ENCODE measurements at places on chromosomes 6 and 20. TPM values are rescaled to one million over a fixed set of nuclear protein-coding genes. Genes with fewer than 3 reads are reported as not detected.

DNA sequence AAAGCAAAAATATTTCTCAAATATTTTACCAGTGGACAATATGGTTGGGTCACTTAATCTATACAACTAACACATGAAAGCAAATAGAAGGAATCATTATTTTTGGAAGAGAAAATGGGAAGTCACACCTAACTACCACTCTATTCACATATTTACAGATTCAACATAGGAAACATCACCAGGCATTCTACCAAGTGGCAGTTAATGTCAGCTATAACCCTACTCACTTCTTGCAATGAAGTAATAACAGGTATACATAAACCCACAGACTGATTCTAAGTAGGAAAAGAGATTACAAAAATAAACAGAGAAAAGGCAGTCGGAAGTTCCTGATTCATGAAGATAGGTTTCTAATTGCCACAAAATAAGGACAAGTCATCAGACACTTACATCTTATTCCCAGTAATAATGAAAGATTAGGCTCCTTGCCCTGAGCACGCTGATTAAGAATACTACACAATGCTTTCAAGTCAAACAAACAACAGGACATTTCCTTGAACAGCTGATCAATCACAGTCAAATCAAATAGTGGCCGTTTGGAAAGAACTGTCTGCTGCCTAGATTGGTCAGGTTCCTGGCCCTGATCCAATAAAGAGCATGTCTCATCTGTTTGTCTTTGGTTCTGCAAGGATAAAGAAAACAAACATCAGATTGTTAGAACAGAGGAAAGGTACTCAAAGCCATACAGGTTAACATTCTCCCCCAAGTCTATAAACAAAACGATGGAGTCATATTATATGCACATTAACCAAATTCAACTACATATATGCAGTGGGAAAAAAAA lies 79.2 kb upstream of the PLN start:
- no peak for DNase-seq
- H3K4me1 ChIP-seq: no peaks in the 10 kb centered on the region
- no peaks in the 10 kb centered on the region for H3K27me3 ChIP-seq
- H3K36me3 ChIP-seq: peaks cover 55% of the 10 kb centered on the region

Gene MLIP
- not detected for total RNA-seq

Gene SLC35D3
- not detected for total RNA-seq

Gene TUBB2B
- not detected for total RNA-seq

Gene UNC5CL
- 1.1 TPM for total RNA-seq

- H3K4me1 ChIP-seq: no peaks in the 10 kb centered on the region
- no peaks in the 10 kb centered on the region for H3K27me3 ChIP-seq
- no peaks in the 10 kb centered on the region for H3K36me3 ChIP-seq
- no peak overlapping the region for H3K27ac ChIP-seq
- no peak overlapping the region for H3K4me3 ChIP-seq
Observed at GRCh38 chr20:56840716-56841261, 211.7 kb downstream of the TFAP2C start.

DNA sequence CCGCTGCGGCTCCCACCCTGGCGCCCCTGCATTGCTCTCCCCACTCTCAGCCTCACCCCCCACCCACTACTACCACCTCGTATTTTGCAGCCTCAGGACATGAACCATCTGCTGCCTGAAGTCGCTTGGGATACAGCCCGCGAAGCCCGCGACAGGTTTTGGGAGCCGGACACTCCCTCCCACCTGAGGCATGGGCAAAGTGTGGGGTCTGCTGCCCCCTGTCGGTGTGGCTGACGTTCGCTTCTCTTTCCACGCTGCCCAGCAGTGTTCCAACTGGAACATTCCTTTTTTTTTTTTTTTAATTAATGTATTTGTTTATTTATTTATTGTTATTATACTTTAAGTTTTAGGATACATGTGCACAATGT lies 15.3 kb upstream of the LPA start:
- H3K4me3 ChIP-seq: no peak overlapping the region
- no peaks in the 10 kb centered on the region for H3K4me1 ChIP-seq
- H3K27me3 ChIP-seq: peaks cover 7% of the 10 kb centered on the region
- no peak for DNase-seq

DNA sequence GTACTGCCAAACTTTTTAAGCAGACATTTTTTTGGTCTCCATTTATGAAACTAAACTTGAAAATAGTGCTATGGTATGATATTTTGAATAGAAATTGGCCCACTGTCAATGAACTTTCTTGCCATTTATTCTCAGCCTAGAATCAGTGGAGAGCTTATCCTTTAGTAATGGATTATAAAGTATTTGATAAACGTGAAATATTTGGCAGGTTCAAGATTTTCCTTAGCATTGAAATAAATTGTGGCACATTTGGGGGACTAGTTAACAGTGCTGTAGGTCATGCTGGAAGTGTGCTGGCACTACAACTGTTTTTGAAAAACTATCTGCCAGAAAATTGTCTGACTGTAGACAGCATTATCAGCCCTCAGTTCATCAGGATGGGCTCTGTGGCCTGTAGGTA lies 2.1 kb downstream of the PRSS35 start:
- H3K4me3 ChIP-seq: no peak overlapping the region
- peaks cover 35% of the 10 kb centered on the region for H3K27me3 ChIP-seq
- H3K36me3 ChIP-seq: no peaks in the 10 kb centered on the region
- H3K27ac ChIP-seq: peak overlapping the region; percentile 62
- DNase-seq: no peak

GRCh38 chr6:87982134-87982533 lies 65.5 kb upstream of the SPACA1 start:
- H3K36me3 ChIP-seq: no peaks in the 10 kb centered on the region
- H3K4me1 ChIP-seq: no peaks in the 10 kb centered on the region
- H3K4me3 ChIP-seq: no peak overlapping the region

- DNase-seq: no peak
- H3K27me3 ChIP-seq: peaks cover 2% of the 10 kb centered on the region
- H3K36me3 ChIP-seq: no peaks in the 10 kb centered on the region
Observed at GRCh38 chr6:12537389-12537788, 179.2 kb upstream of the PHACTR1 start.
